ENCODE measurements at places on chromosomes 7 and 10. TPM values are rescaled to one million over a fixed set of nuclear protein-coding genes. Genes with fewer than 3 reads are reported as not detected.

DNA sequence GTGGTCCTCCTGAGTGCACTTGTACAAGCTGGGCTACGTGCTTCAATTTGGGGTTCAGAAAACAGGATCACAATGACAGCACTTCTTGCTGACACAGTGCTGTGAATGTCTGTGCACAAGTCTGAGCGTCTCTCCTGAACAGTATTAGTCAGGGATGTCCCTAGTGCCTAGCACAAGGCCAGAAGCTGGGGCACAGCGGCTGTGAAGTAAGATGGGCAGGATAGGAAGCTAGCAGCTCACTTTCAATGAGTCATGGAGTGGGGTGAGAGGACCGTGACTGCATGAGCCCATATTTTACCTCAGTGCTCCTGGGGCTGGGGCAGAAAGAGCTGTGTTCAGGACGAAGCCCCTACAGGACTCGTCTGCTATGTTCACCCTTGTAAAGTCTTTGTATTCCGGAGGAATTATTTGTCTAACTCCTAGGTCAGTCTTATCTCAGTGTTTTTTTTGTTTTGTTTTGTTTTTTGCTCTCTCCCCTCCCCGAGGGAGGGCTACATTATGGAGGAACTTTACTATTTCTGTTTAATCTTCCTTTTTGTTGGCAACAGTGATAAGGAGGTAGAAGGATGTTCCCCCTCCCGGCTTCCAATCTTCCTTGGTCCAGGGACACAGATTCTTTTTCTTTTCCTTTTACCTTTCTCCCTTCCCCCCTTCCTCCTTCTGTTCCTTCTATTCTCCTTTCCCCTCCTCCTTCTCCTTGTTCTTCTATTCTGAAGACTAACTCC is 2.8 kb upstream of the LRMDA start:
- no peak for DNase-seq

- DNase-seq = no peak
These were observed 29.6 kb downstream of the STAM start for GRCh38 chr10:17673471-17674061.

DNA sequence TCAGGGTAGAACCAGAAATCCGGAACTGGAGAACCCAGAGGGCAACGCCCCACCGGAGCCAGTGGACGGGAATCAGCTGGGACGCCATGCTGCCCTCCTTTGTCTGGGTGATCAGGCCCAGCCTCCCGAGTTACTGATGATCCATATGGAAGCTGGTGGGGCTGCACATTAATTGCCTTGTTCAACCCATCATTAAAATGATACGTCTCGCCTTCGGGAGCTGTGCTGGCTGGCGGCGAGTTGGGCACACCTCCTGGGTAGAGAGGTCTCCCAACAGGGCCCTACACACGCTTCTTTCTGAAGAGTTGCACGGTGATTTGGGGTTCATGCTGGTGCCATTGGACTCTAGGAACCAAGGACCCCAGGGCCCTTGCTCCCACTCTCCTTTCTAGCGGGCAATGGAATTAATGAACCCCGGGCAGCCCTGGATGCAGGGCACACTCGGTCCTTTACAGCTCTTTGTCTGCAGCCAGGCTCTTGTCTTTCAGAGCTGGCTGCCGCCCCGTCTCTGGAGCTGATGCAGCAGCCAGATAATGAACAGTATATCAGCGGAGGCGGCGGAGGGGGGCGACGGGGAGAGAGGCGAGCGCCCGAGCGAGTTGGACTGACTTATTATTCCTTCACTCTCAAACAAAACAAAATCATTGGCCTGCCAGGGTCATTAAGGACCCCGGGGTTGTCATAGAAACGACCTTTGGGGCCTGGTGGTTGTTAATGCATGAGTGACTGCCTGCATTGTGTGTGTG is 412.2 kb upstream of the ZMIZ1 start:
- DNase-seq = peak; percentile 28

GRCh38 chr10:12041766-12042408 is 722 bp downstream of the UPF2 start:
- DNase-seq = no peak

DNA sequence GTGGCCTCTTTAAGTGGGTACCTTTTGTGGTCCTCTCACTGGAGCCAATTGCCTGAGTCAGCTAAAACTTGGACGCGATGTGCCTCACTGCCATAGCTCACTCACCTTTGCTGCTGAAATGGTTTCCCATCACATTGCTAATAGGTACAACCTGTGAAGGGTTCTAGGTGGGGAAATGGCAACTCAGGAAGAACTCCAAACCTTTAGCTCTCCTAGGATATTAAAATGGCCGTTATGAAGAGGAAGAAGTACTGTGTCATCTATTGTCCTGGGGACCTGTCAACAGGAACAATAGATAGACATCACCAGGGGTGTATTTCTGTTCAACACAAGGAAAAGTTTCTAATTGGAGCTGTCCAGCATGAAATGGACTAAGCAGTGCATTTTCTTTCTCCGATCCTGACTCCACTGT is 1.2 kb upstream of the ZNF655 start:
- DNase-seq = no peak

GRCh38 chr10:122510326-122510725 is 49.0 kb downstream of the HTRA1 start:
- no peak for DNase-seq

GRCh38 chr7:4830176-4830575 is 31.7 kb downstream of the PAPOLB start:
- DNase-seq = peak; percentile 60

DNA sequence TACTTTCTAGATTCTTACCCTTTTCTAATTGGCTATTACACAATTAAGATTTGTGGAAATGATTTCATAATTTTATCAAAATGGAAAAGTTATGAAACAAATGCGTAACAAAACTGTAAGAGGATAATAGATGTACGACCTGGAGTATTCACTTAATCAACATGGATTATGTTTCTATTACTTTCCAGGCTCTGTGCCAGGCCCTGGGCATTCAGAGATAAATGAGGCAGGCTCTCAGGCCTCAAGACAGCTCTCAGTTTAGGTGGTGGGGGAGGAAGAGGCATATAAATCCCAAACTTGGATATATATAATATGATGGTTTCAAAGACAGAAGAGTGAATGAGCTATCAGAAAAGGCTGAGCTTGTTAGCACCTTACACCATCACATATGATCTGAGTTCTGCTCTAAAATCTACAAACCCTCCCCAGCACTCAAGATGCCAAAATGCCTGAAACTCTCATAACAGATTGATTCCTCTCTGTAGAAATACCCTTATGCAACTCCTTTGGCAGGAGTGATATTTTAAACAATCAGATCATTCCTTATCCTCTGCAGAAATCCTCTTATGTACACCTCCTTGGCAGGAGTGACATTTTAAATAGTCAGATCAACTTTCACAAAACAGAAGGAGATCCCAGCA is 42.5 kb downstream of the ACBD5 start:
- no peak for DNase-seq

DNA sequence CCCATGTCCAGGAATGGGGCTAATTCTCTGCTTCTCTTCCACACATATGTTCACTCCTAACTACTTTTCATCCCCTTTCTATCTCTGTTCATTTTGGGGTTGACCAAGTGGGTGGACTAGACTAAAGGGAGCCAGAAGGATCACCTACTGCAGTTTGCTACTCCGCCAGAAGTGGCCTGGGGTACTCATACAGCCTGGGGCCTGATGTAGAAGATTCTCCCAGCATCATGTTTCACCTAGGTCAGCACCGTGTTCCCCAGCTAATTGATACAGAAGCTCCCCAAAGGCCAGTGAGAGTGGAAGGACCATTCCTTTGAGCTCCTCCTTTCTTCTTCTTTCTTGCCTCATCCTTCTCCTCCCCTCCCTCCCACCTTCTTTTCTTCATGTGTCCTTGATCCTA is 19.6 kb upstream of the IFRD1 start:
- DNase-seq = no peak

DNA sequence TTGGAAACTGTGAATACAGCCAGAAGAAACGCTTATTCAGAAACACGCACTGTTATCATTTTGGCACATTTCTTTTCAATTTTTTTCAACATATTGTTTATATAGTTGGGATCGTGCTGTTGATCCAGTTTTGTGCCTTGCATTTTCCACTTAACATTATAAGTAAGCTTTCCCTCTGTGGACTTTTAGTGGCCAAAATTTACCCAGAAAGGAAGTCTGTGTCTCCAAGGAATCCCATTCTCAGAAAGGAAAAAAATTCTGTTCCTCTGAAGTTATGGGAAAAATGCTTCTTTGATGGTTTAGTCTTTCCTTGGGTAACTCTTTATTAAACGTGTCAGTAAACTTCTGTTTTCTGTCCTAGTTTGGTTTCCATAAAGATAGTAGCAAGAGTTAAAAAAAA is 280.0 kb downstream of the REEP3 start:
- DNase-seq = no peak

DNA sequence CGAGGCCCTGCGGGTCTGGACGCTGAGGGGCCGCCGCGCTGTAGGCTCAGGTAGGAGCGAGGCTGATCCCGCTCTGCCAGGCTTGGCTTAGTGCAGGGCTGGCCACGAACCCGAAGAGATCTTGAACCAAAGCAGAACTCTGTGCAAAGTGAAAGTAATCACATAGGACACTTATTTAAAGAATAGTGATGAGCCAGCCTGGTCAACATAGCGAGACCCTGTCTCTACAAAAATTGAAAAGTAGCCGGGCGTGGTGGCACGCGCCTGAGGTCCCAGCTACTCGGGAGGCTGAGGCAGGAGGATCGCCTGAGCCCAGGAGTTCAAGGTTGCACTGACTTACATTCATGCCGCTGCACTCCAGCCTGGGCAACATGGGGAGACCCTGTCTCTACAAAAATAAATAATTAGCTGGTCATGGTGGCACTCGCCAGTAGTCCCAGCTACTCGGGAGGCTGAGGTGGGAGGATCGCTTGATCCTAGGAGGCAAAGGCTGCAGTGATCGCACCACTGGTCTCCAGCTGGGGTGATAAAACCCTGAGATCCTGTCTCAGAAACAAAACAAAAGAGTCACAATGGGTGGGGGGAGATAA is 541 bp downstream of the ZSCAN25 start:
- no peak for DNase-seq

GRCh38 chr10:76021398-76021797 is 590.0 kb downstream of the LRMDA start:
- no peak for DNase-seq

DNA sequence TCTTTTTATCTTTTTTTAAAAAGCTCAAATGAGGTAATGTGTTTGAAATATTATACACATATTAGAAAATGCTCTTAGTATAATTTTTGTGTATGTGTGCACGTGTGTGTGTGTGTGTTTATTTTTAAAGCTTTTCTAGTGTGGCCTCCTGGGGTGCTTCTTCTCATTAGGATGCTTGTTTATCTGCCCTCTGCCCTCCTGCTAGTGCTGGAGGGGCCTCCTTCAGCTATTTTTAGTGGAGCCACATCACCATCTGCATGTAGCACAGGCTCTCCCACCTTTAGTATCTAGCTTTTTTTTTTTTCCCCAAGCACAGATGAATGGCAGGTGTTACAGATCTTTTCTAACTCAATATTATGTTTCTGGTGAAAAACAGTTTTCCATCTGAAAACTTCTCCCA is 155.7 kb upstream of the TMEM229A start:
- no peak for DNase-seq

GRCh38 chr10:132696728-132697577 is 89.0 kb downstream of the NKX6-2 start:
- DNase-seq = no peak

DNA sequence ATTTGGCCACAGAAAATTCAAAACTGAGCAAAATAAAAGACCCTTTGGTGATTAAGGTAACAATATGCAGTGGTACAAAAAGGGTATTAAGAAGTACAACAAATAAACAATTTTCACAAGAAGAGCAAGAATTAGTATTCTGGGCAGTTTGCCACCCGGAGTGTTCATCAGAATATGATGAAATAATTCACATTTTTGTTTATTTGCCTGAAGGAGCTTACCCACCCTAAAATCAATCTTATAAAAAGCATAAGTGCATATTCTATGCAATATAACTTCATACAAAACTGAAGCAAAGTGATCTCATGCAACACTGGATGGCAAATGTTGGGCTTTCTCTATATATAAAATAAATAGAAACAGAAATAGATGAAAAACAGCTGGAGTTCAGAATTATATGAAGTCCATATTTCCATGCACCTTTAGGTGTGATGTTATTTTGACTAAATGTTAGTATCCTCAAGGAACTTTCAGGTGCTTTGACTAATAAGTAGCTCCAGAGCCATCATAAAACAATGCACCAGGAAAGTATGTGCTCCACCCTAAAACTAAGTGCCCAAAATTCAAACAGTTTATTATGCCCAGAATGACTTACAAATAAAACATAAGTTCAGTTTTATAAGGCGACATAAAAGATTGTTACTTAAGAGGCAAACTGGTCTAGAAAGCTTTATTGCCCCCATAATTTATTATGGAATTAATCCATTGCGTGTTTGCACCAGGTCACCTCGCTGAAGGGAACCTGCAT is 474.3 kb downstream of the SEMA3D start:
- no peak for DNase-seq

DNA sequence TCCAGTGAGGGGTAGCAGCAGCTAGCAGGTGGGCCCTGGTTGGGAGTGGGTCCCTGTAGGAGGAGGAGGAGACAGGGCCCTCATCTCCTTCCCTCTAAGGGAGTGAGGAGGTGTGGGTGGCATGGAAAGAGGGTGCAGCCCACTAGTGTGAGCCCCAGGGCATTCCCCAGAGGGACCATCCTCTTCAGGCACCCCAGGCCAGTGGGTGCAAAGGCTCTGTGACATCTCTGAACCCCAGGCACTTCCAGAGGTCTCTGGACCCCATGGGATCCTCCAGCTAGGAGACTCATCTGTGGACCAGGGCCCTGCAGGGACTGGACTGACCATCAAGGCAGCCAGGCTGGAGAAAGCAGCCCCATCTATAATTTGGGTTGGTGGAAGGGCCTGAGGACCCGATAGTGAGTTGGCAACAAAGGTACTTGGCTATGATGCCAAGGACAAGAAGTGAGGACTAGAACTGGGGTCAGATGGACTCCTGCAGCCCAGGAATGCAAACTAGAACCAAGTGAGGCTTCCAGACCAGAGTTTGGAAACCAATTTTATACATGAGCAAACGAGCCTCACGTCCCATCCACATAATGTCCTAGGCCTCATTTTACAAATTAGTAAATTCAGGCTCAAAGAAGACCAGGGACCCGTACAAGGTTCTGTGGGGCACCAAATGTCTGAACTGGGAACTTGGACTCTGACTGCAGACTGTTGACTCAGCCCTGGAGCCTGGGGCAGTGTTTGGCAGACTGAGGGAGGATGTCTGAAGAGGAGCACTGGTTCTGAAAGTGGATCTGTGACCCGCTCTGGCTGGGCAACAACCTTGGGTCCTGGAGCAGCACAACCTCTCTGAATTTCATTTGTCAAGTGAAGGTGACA is 1.4 kb upstream of the VSTM4 start:
- DNase-seq = no peak

DNA sequence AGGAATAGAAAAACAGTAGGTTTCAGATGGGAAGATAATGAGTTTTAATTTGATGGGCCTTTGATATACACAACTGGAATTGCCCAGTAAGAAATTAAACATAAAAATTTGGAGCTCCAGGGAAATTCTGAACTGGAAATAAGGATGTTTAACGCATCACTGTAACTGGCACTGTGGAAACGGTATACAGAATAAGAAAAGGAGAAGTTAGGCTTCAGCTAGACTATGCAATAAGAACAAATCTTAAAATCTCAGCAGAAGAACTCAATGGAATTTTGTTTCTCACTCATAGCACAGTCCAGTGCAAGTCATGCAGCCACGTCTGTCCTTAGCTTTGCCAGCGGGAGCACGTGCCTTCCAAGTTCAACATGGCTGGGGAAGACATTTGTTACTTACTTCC is 52.9 kb upstream of the FGL2 start:
- no peak for DNase-seq

- peak; percentile 69 for DNase-seq
These were observed 25.8 kb upstream of the TMEM120A start for GRCh38 chr7:76020031-76020714.

Gene KCNIP2
- polyA plus RNA-seq = 6.0 TPM

Gene CLRN3
- polyA plus RNA-seq = not detected

Gene LDB3
- polyA plus RNA-seq = 907 TPM

Gene CARD11
- 0.48 TPM for polyA plus RNA-seq

Gene FGL2
- polyA plus RNA-seq = 22.2 TPM

Gene C10orf143
- polyA plus RNA-seq = 3.1 TPM
